Fibroblast of lung (primary cell): ENCODE measurements at places on chromosomes 13 and 19. TPM values are rescaled to one million over a fixed set of nuclear protein-coding genes. Genes with fewer than 3 reads are reported as not detected.
A peak's percentile ranks its signal among the peaks of the same experiment; 100 is the strongest.

ZNF534 gene
- total RNA-seq, result under 0.01 and 0.17 TPM in 2 replicates

DNA sequence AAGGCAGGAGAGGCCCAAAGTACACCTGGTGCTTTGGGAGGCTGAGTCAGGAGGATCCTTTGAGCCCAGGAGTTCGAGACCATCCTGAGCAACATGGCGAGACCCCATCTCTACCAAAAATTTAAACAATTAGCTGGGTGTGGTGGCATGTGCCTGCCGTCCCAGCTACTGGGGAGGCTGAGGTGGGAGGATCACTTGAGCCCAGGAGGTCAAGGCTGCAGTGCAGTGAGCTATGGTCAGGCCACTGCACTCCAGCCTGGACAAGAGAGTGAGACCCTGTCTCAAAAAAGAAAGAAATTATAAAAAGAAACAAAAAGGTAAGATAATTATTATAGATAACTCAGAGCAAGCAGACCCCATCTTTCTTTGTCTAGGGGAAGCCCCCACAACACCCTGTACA, 1.9 kb downstream of the HOMER3 start:
- H3K27me3 ChIP-seq, result no peaks in the 10 kb centered on the region
- H3K4me1 ChIP-seq, result no peaks in the 10 kb centered on the region
- DNase-seq, result no peak
- H3K4me3 ChIP-seq, result no peak overlapping the region
- no peak overlapping the region for H3K27ac ChIP-seq

GRCh38 chr19:13866463-13867046, 10.4 kb upstream of the NANOS3 start:
- H3K4me3 ChIP-seq, result no peak overlapping the region
- H3K36me3 ChIP-seq, result no peaks in the 10 kb centered on the region
- H3K27me3 ChIP-seq, result no peaks in the 10 kb centered on the region
- DNase-seq, result no peak
- H3K27ac ChIP-seq, result no peak overlapping the region

- no peaks in the 10 kb centered on the region for H3K4me1 ChIP-seq
- no peak overlapping the region for H3K27ac ChIP-seq
- no peaks in the 10 kb centered on the region for H3K27me3 ChIP-seq
- DNase-seq, result peak; percentile 13
- H3K36me3 ChIP-seq, result no peaks in the 10 kb centered on the region
- H3K4me3 ChIP-seq, result no peak overlapping the region
Observed at GRCh38 chr13:50365408-50366391, 350.5 kb downstream of the KCNRG start.

ZNF229 gene
- total RNA-seq, result 24.4 and 25.2 TPM in 2 replicates

- H3K4me1 ChIP-seq, result no peaks in the 10 kb centered on the region
- H3K36me3 ChIP-seq, result no peaks in the 10 kb centered on the region
- H3K27ac ChIP-seq, result no peak overlapping the region
- no peak for DNase-seq
Observed at GRCh38 chr19:32852216-32852615, 17.4 kb downstream of the SLC7A9 start.

STRN4 gene
- 52.9 and 56.0 TPM in 2 replicates for total RNA-seq

- no peaks in the 10 kb centered on the region for H3K27me3 ChIP-seq
- H3K4me1 ChIP-seq, result peaks cover 12% of the 10 kb centered on the region
- no peak overlapping the region for H3K27ac ChIP-seq
- H3K36me3 ChIP-seq, result no peaks in the 10 kb centered on the region
- H3K4me3 ChIP-seq, result no peak overlapping the region
Observed at GRCh38 chr19:11264452-11265176, 2.3 kb upstream of the DOCK6 start.

- no peak overlapping the region for H3K4me3 ChIP-seq
- no peaks in the 10 kb centered on the region for H3K36me3 ChIP-seq
- no peak overlapping the region for H3K27ac ChIP-seq
- no peak for DNase-seq
Observed at GRCh38 chr13:80860845-80861244, 519.9 kb upstream of the SPRY2 start.

PSG3 gene
- not detected in 2 replicates for total RNA-seq

APLP1 gene
- total RNA-seq, result 0.99 and 2.6 TPM in 2 replicates

GRCh38 chr19:3857449-3858003, 11.3 kb downstream of the ZFR2 start:
- H3K4me3 ChIP-seq, result no peak overlapping the region
- no peaks in the 10 kb centered on the region for H3K36me3 ChIP-seq
- H3K4me1 ChIP-seq, result no peaks in the 10 kb centered on the region
- no peak for DNase-seq
- H3K27me3 ChIP-seq, result no peaks in the 10 kb centered on the region

- peaks cover 2% of the 10 kb centered on the region for H3K4me1 ChIP-seq
- peaks cover 5% of the 10 kb centered on the region for H3K36me3 ChIP-seq
- H3K4me3 ChIP-seq, result no peak overlapping the region
- H3K27me3 ChIP-seq, result no peaks in the 10 kb centered on the region
- H3K27ac ChIP-seq, result no peak overlapping the region
Observed at GRCh38 chr19:35642312-35642711, 767 bp downstream of the ETV2 start.

DNA sequence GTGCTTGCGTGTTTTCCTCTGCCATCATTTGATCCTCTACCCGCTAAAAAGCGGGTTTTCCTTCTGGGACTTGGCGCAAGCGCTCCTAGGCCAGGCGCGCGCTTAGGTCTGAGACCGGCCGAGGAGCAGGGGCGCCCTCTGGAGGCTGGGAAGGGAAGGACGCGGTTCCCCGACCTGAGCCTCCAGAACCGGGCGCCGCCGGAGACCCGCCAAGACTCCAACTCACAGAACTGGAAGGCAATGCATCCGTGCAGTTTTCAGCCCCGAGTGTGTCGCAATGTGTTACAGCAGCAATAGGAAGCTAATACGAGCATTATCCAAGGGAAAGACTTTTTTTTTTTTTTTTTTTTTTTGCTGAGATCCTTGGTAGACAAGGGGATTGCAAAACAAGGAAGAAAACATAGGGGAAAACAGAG, 190.9 kb downstream of the COL4A1 start:
- H3K36me3 ChIP-seq, result no peaks in the 10 kb centered on the region
- H3K27ac ChIP-seq, result no peak overlapping the region
- H3K27me3 ChIP-seq, result no peaks in the 10 kb centered on the region
- H3K4me3 ChIP-seq, result no peak overlapping the region
- H3K4me1 ChIP-seq, result peaks cover 7% of the 10 kb centered on the region
- peak; percentile 86 for DNase-seq

GRCh38 chr13:85725433-85725832, 73.8 kb downstream of the SLITRK6 start:
- no peaks in the 10 kb centered on the region for H3K36me3 ChIP-seq
- H3K27ac ChIP-seq, result no peak overlapping the region
- no peak overlapping the region for H3K4me3 ChIP-seq

DNA sequence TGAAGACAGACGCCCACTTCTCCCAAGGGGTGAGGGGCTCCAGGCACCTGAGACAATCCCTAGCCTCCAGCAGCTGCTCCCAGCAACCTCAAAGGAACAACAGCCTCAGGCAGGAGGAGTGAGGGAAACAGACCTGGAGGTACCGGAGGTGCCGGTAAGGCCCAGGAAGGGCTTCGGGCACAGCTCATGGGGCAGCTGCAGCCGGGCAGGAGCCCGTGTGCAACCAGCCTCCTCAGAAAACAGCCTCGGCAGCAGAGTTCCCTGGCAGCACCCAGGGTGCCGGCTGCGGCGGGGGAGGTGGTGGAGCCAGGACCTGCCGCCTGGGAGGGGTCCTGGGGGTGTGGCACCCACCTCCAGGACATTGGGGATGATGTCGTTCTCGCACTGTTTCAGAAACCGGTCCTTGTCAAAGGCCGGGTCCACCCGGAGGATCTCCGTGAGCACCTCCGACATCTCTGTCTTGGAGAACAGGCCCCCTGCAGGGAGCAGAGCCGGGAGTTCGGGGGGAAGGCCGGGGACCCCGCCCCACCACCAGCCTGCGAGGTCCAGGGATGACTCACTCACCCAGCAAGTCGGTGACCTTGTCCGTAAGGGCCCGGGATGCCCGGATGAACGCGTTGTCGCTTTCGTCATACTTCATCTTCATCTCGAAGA, 6.5 kb upstream of the CTXN1 start:
- peaks cover 21% of the 10 kb centered on the region for H3K4me1 ChIP-seq
- no peak overlapping the region for H3K4me3 ChIP-seq
- no peaks in the 10 kb centered on the region for H3K27me3 ChIP-seq
- H3K36me3 ChIP-seq, result peaks cover 41% of the 10 kb centered on the region
- no peak overlapping the region for H3K27ac ChIP-seq

GRCh38 chr13:71722206-71722605, 144.8 kb downstream of the DACH1 start:
- DNase-seq, result no peak
- no peaks in the 10 kb centered on the region for H3K27me3 ChIP-seq
- H3K36me3 ChIP-seq, result no peaks in the 10 kb centered on the region
- no peak overlapping the region for H3K27ac ChIP-seq
- no peaks in the 10 kb centered on the region for H3K4me1 ChIP-seq

GRCh38 chr13:51937320-51938290, 73.6 kb downstream of the ATP7B start:
- H3K4me3 ChIP-seq, result no peak overlapping the region
- no peak overlapping the region for H3K27ac ChIP-seq
- H3K27me3 ChIP-seq, result no peaks in the 10 kb centered on the region
- DNase-seq, result no peak
- no peaks in the 10 kb centered on the region for H3K36me3 ChIP-seq

DNA sequence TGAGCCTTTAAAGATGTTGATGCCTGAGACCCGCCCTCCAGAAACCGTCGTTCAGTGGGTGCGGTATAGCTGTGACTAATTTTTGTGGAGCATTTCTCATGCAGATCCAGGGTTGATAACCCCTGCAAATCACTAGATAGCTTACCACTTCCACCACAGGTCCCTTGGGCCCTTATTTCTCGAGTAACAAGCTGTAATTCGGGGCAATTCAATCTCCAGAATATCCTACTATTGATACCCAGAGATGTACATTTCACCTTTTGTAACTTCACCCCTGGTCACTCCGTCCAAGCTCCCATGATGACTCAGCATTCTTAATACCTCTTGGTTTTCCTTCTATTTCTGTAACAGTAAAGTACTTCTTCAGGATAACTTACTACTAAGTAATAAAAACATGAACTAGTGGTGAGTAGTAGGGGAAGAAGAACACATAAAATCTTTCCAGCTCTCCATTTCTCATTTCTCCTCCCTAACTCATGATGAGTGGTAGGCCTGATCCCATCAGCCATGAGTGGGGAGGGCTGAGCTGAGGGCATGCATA, 71.9 kb upstream of the UBL3 start:
- no peaks in the 10 kb centered on the region for H3K36me3 ChIP-seq
- DNase-seq, result peak; percentile 66
- no peak overlapping the region for H3K27ac ChIP-seq

GRCh38 chr13:29361716-29362115, 233.8 kb downstream of the SLC7A1 start:
- no peak overlapping the region for H3K4me3 ChIP-seq
- no peaks in the 10 kb centered on the region for H3K36me3 ChIP-seq
- no peak for DNase-seq
- H3K27me3 ChIP-seq, result no peaks in the 10 kb centered on the region
- H3K27ac ChIP-seq, result no peak overlapping the region

DNA sequence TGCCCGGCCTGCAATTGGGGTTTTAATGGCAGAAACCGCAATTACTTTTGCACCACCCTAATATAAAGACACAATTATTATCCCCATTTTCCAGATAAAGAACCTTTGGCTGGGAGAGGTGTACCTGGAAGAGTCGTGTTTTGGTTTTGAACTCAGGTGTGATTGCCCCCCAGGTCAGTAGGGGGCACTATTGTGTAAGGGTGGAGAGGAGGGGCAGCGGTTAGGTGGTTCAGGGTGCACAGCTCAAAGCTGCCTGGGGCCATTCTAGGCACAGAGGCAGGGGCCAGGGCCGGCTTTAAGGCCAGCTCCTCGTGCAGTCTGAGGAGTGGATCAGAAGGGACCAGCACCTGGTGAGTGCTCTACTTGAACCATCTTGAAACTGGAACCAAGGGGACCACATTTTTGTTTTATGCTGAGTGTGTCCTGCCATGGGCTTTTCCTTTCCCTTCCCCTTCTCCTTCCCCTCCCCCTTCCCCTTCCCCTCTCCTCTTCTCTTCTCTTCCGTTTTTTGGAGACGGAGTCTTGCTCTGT, 5.8 kb upstream of the FCGRT start:
- no peak overlapping the region for H3K27ac ChIP-seq
- no peaks in the 10 kb centered on the region for H3K4me1 ChIP-seq
- H3K27me3 ChIP-seq, result no peaks in the 10 kb centered on the region
- no peaks in the 10 kb centered on the region for H3K36me3 ChIP-seq

SHD gene
- not detected in 2 replicates for total RNA-seq

CDX2 gene
- not detected in 2 replicates for total RNA-seq

DNA sequence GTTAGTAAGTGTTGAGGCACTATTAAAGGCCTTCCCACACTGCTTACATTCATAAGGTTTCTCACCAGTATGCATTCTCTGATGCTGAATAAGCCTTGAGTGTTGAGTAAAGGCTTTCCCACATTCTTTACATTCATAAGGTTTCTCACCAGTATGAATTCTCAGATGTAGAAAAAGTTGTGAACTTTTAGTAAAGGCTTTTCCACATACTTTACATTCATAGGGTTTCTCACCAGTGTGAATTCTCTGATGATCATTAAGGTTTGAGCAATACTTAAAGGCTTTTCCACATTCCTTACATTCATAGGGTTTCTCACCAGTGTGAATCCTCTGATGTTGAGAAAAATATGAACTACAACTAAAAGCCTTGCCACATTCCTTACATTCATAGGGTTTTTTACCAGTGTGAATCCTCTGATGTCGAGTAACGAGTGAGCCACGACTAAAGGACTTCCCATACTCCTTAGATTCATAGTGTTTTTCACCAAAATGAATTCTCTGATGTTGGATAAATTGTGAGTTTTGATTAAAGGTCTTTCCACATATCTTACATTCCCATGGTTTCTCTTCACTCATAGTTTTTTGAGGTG, 24.2 kb downstream of the ZNF829 start:
- DNase-seq, result no peak
- no peaks in the 10 kb centered on the region for H3K36me3 ChIP-seq
- H3K27me3 ChIP-seq, result no peaks in the 10 kb centered on the region
- H3K4me1 ChIP-seq, result no peaks in the 10 kb centered on the region
- H3K27ac ChIP-seq, result no peak overlapping the region
- no peak overlapping the region for H3K4me3 ChIP-seq

DNA sequence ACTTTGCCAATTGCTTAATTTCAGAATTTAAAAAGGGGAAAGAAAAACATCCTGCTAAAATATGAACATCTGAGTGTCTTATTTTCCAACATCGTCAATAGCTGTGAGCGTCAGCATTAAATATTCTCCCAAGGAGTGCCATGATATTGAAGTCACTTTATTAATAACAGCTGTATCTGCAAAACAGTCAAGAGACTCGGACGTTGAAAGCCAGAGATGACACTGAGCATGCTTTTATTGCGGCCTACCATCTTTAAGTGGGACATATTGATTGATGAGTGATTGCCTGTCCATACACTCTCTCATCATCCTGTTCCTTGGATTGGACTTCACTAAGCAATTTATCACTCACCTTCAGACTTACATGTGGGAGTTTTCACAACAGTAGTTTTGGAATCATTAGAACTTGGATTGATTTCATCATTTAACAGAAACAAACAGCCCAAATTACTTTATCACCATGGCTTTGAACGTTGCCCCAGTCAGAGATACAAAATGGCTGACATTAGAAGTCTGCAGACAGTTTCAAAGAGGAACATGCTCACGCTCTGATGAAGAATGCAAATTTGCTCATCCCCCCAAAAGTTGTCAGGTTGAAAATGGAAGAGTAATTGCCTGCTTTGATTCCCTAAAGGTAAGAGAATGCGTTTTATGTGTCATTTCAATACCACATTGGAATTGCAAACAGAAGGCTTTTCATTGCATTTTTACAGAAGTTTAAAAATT, 53.8 kb downstream of the MBNL2 start:
- H3K27me3 ChIP-seq, result no peaks in the 10 kb centered on the region
- no peak overlapping the region for H3K4me3 ChIP-seq
- no peak for DNase-seq
- no peak overlapping the region for H3K27ac ChIP-seq
- H3K36me3 ChIP-seq, result no peaks in the 10 kb centered on the region
